ENCODE measurements at places on chromosomes 4 and X.

DNA sequence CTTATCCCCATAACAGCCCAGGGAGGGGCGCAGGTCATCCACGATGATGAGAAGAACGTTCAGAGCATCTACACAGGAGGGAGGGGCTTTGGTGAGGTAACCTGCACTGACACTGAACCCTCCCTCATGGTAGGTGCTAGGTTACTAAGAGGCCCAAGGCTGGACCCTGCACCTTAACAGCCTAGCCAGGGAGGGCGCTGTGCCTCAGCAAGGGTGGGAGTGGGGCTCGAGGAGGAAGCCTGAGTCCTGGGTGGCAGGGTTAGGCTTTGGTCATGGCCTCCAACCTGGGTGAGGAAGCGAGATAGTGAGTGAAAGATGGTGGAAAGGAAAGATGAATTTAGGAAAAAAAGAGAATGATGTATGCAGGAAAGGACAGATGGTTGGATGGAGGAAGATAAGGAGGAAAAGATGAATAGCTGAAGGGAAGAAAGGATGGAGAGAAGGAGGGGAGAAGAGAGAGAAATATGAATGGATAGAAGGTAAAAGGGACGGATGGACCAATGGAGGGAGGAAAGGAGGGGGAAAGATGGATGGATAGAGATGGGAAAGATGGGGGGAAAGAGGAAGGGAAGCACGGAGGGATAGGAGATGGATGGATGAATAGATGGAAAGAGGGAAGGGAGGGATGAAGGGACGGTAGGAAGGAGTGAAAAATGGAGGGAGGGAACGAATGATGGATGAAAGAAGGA, 736 bp downstream of the IDS start:
- DNase-seq, result no peak

DNA sequence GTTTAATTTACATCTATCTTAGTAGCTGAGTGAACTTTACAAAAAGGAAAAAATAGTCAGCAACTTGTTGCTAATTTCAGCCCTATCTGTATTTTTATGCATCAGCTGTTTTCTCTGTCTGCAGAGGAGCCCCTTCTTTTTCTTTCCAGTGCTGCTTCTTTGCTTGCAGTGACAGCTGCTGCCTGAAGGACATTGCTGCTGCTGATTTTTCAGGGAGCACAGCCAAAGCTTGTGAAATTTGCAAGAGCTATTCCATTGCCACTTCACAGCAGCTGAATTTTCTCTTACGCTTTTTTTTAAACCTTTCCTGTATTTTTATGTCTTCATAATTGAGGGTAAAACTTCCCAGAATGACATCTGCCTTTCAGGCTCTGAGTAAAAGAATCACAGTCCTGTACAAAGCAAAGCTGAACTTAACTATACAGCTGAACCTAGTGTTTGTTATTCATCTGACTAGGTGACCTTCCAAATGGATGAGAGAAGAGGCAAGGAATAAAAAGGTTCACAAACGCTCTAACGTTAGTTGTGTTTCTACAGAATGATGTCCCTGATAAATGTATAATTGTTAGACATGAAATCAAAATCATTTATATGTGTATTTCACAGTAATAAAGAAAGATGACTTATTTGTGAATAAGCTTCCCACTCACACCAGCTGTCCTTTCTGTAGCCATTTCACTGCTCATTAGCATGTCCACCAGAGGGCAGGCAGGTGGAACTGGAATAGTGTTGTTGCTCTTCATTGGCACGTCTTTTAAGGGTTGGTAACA, 541.4 kb downstream of the ADGRL3 start:
- DNase-seq, result peak; percentile 20

GRCh38 chr4:145618210-145618931, 814 bp upstream of the MMAA start:
- peak; percentile 30 for DNase-seq

DNA sequence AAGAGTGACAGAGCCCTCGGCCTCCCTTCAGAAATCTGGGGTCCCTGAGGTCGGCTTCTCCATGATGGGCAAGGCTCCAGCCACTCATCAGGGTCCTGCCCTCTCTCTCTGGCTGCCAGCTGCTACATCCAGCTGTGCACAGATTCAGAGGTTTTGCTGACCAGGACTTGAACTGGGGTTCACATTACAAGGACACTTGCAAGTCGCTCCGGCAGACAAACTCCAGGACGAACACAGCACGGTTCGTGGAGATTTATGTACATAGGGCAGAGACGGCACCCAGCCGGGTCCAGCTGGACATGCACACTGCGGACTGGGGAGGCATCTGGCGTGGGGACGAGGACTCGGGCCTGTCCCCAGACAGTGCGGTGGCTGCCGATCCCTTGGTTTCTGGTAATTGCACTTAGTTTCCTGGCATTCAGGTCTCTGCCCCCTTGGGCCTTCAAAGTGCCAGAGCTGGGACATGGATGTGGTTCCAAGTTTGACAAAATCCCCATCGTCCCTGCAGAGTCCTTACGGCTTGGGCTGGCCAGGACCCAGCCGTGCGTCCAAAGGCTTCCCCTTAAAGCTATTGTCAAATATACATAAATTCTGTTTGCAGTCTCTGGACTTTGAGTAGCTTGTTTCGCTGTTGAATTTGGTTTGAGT, 6.2 kb upstream of the C4orf50 start:
- no peak for DNase-seq

DNA sequence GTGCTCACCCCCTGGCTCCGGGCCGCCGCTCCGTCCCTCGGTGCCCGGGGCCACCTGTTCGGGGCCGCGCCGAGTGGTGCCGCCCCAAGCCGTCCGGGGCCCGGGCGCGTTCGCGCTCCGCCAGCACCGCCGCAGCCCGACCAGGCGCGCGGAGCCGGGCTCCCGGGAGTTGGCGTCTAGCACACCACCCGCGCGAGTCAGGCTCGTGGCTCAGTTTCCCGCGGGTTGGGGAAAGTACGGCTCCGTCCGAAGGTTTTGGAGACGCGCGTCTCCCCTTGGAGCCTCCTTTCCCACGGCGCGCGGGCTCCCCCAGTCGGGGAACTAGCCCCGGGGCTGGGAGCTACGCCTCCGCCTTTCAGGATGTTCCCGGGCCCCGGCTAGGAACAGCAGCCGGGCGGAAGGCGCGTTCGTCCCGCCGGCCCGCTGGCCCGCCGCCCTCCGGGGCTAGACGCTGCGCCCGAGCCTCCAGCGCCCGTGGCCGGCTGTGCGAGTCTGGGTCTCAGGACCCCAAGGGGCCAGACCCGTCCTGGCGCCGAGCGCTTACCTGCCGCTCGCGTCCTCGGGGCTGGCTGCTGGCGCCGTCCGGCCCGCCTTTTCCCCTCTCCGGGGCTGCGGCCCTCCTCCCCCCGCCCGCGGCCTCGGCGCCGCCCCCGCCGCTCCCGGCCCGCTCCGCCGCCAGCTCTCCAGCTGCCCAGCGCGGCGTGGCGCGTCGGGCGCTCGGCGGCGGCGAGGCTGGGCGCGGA, at the start of gene ADGRG2:
Gene ADGRG2 (minus strand): TSS at position 571 of the 743 bp plus-strand sequence. CDS start 53,634 bp downstream, outside the sequence.
- peak; percentile 33 for DNase-seq

DNA sequence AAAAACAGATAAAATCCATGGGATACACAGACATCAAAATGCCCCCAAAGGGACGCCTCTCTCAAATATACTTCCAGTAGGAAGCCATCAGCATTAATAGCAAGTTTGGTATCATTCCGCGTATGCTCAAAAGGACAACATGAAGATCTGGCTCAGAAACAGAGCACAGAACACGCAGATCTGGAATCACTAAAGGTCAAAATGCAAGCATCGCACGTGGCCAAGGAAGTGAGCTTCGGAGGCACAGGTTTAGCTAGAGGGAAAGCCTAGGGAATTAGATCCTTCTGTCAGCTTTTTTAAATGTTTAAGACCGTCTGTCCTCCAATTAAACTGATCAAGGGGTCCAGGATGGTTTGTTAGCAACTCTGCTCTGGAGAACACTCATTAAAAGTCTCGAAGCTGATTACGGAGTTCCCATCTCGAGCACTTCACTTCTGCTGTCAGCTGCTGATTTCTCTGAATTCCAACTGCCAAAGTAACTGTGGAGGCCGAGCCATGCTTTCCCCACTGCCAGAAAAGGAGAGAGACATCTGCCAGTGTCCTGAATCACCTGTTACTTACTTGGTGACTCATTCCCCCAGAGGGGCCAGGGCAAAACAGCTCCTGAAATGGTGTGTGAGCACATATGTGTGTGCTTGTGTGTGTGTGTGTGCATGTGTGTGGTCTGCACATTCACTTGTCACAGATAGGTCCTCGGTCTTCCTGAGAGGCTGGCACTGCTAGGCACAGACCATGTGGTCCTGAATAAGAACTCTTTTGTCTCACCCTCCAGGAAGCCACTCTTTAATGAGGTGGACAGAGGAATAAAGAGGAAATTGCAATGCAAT, 177.7 kb upstream of the PPARGC1A start:
- no peak for DNase-seq

GRCh38 chrX:85630901-85631300, 251.4 kb upstream of the POF1B start:
- DNase-seq, result no peak

- peak; percentile 73 for DNase-seq
These were observed 80.3 kb upstream of the LSM6 start for GRCh38 chr4:146095091-146095690.

DNA sequence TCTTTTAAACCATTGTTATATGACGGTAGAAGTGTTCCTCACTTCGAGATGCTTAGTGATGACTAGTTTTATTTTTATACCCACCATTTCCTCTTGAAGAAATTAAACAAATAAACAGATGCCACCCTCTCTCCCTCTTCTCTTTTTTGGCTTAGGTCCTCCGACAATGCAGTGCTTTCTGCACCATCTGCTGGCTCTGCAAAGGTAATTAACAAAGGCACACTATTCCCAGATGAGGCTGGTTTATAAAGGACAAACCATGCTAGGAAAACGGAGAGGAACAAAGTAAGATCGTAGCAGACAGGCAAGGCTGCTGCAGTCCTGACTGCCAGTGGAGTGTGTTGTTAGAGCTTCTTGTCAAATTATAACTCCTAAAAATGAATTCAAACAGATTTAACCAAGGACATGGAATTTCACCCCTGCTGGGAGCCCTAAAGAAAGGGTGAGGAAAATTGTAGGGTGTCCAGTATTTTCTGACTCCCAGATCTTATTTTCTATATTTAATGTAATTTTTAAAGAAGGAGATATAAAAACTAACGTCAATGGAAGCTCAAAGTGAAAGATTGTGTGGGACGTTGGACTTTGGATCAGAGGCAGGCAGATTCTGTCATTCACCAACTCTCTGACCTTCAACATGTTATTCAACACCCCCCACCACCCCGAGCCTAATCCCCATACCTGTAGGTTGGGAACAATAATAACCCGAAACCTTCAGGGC, 142.1 kb downstream of the CPEB2 start:
- DNase-seq, result no peak

DNA sequence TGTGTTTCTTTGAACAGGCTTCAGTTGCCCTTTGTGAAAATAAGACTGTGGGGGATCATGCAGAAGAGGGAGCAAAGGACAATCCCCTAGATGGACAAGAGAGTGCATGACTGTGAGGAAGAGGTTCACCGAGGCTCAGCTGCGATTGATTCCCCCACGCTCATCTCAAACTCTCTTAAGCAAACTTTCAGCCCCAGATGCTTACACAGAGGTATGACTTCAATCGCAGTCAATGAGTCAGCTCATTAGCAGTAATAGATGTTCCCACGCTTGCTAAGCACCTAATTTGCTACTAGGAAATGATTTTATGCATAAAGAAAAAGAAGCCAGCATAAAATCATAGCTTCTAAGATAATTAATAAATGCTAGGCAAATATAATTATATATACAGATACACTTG, 2256.1 kb upstream of the AGA start:
- DNase-seq, result no peak

DNA sequence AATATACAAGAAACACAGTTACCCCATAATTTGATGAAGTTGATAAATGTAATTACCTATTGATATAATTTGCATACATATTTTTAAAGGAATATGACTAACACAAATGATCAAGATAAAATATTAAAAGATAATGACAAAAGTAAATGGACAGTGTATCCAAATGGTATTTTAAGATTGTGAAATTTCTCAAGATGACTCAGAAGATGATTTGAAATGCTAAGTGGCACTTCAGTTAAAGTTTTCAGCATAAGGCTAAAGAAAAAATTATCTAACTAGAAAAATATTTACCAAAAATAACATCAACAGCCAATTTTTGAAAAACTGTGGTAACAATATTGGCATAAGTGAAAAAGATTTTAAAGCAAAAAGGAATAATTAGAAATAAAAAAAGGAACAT, 248.4 kb upstream of the NDST4 start:
- DNase-seq, result no peak

GRCh38 chrX:9885150-9885549, 82.0 kb upstream of the CLDN34 start:
- peak; percentile 57 for DNase-seq

DNA sequence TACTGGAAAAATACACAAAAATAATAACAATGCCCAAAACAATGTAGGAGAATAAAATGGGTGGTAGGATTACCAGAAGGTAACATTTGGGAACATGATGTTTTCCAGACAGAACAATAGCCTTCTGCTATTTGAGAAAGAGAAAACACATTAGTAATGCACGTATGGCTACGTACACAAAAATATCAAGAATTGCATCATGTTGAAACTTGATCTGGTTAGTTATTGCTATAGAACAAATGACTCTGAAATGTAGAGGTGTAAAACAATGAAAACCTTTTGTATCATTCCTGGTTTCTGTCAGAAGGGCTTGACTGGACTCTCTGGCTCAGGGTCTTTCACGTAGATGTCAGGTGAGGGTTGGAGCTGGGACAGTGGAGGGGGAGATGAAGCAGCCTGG, 1040.0 kb downstream of the FAT4 start:
- no peak for DNase-seq

GRCh38 chrX:11698702-11699101, 33.0 kb upstream of the ARHGAP6 start:
- no peak for DNase-seq

- DNase-seq, result no peak
These were observed 84.9 kb upstream of the SPANXB1 start for GRCh38 chrX:140917354-140918115.

DNA sequence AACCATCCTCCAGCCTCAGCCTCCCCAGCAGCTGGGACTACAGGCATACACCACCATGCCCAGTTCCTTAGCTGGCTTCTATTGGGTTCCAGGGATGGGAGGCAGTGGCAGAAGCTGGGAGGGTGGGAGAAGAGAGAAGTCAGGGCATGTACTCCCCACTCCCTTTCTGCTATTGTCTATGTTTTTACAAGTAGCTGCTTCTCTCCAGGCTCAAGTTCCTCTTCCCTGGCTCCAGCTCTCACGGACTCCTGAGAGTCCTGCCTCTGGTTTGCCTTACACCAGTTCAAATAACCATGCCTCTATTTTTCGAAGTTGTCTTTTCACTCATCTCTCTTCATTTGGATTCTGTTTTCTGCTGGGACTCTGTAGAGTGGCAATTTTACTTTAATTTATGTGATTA, 2.9 kb downstream of the TBC1D9 start:
- no peak for DNase-seq

DNA sequence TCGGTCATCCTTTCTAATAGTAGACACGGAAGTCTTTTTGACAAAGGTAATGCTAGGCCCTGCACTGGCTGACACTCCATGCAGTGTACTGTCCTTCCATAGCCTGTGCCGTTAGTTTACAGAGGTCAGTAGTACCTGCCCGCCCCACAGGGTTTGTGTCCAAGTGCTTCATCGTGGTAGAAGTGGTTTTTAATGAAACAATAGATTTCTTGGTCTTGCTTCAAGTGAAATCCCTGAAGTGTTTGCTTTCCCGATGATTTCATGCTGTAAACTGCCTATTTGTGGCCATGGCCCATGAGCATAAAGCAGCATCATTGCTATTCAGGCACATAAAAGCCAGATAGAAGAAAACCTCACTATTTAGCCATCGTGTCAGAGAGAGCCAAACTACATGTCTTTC, 139.3 kb downstream of the GPR143 start:
- no peak for DNase-seq
